D341Med (cell line): ENCODE measurements at places on chromosomes 7 and 10.

- peak; percentile 89 for DNase-seq
Measured at GRCh38 chr10:128011059-128011979, 104.4 kb downstream of the PTPRE start.

DNA sequence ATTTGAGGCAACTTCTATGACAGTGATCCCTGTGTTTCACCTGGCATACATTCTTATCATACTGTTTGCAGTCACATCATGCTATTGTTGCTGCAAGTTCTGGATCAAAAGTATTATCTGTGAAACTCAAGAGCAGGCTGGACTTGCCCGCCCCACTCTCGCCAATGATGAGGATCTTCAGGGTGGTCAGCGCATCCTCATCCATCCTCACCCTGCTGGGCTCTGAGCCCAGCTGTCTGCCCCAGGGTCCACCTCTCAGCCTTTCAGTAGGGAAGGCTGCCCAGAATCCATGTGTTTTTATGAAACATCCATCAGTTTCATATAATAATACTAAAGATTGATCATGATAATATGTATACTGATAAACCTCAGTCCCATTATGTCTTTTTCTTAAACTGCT, 55.4 kb upstream of the KIF5B start:
- no peak for DNase-seq

DNA sequence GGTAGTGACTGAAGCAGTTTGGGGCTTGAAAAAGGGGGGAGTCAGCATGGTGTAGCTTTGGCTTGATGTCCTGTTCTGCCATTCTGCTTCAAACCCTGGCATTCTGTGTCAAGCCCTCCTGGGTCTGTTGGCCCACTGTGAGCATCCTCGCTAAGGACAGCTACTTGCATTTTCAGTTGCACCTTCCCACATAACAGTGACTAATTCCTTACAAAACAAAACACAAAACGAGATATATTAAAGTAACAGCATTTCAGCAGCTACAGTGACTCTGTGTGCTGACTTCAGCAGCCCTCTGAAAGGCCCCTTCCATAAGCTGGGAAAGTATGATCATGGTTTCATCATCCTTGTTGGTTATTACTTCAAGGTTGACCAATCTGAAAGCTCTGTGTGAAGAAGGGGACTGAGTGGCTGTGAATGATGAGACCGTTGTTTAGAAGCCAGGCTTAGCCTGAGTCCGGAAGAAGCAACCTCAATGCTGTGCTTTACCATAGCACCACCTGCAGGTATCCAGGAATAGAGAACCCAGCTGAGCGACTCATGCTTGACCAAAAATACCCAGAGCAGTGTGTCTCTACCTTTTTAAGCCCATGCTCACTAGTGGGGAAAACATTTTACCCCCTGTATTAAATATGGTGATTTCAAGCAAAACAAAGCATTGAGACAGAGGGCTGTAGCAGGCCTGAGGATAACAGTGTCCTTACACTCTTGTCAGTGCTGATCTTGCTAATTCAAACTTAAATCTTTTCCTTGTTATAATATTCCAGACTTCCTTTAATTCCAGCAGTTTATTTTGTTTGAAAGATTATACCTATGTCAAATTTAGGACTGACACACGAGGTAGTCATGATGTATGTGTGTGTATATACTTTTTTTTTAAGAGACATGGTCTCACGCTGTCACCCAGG, 42.6 kb upstream of the CC2D2B start:
- DNase-seq = peak; percentile 34

DNA sequence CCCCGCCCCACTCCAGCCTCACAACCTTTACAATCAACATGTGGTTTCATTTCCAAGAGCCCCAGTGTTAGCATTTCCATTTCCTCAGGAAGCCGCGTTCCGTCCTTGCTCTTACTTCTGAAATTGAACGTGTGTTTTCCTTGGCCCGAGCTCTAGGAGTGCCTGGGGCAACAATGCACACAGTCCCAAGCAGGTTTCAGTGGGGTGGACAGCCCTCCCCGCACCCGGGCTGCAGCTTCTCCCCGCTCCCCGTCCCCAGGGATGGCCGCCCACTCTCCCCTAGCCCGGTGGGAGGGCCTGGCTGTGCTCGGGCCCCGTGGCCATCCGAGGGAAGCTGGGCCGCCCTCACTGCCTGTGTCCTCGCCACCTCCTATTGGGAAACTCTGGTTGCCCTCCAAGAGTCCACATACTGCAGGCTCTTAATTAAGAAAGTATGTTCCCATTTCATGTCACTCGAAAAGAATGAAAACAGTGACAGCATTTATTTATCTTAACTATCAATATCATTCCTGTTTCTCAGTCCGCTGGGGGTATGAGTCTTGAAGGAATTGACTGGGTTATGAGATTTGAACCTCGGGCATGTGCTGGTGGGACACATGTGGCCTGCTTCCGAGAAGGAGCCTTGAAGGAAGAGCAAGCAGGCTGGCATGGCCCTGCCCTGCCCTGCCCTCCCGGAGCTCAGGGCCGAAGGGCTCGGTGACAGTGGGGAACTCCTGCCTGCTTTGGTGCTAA, 163.8 kb downstream of the GRK5 start:
- no peak for DNase-seq

DNA sequence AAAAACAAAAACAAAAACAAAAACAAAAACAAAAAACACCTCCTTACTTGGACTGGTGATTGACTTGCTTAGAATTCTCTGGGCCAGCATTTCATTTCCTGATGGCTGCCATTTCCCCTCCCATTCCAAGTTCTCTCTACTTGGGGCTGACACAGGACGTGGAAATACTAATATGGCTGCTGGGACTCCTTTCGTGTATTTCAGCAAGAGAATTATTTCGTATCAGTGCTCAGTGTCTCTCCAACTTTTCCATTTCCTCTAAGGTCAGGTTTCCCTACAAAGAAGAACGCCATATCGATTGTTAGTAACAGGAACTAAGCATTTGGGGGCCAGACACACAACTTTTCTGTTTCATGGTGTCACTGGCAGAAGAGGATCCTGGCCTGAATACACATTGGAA, 22.5 kb upstream of the VAX1 start:
- no peak for DNase-seq

DNA sequence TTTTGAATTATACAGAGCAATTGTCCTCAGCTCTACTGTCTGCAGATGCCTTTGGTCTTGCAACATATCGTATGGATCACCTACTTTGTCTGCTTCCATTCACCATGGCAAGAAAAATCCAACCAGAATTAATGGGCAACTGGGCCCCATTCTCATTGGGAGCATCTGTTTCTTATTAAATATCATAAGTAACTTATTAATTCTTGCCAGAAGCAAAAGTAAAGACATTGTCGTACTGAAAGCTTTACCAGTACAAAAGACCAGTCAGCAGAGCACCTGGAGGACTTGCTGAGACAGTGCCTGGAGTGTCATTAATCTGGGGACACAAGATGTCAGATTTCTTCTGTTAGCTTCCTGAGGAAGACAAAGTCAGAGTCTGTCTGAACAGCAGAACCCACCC, 404.5 kb downstream of the INHBA start:
- DNase-seq = no peak

- no peak for DNase-seq
Measured at GRCh38 chr7:42672339-42672999, 239.4 kb downstream of the C7orf25 start.

GRCh38 chr7:27739301-27739908, 557 bp upstream of the TAX1BP1 start:
- no peak for DNase-seq

DNA sequence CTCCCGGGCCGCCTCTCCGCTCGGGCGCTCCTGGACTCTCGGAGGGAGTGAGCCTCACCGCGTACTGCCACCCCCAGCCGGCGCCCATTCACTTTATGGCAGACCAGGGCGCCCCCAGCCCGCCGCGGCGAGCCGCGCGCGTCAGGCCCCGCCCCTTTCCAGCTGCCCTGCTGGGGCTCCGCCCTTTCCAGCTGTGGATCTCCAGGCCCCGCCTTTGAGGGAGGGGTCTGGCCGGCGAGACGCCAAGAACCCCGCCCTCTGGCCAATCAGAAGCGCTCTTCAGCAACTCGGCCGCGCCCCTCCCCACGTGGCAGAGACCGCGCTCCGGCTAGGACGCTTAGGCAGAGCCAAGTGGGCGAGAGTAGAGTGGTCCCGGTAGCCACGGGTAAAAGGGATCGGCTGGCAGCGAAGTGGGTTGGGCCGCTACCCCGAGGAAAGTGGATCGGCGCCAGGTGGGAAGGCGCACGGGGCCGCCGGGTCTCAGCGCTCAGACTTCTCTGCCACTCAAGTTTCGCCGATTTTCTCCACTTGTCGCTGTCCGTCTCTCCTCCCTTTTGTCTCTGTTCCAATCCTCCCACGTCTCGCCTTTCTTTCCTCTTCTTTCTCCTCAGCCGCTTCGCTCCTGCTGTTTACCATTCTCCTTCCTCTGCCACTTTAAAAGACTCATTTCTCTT, at the start of gene PITX3:
PITX3 (minus strand) TSS at position 69 of the 674 bp plus-strand sequence. CDS start 9,432 bp downstream, outside the sequence.
- DNase-seq = peak; percentile 78

GRCh38 chr7:151321341-151321740, 20.3 kb upstream of the NUB1 start:
- DNase-seq = no peak

GRCh38 chr7:34109936-34110780, 204.8 kb downstream of the BMPER start:
- no peak for DNase-seq

DNA sequence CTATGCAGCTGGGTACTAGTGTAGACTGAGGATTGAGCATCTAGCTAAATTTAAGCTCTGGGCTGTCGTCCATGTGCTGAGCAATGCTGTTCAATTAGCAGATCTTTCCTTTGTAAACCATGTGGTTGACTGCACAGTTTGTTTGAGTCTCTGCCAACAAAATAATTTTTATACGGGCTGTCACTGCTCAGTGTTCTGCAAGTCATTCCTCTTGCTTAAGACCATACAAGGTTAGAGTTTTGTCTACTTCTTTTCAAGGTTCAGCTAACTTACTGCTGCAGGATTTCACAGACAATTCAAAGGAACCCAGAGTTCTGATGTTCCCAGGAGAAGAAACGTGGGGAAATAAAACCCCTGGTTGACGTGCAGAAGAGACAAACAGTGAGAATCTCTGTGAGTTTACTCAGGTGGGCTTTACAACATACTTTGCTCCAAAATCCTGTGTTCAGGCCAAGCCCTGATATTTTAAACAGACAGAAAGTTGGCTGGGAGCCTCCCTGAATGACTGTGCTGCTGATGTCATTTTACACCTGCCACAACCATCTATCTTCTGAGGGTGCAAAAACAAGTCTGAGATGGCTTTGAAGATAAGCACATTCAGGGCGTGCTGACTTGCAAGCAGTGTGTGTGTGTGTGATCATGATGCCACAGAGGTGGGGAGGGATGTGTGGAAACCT, 177.1 kb upstream of the SVIL start:
- DNase-seq = no peak

DNA sequence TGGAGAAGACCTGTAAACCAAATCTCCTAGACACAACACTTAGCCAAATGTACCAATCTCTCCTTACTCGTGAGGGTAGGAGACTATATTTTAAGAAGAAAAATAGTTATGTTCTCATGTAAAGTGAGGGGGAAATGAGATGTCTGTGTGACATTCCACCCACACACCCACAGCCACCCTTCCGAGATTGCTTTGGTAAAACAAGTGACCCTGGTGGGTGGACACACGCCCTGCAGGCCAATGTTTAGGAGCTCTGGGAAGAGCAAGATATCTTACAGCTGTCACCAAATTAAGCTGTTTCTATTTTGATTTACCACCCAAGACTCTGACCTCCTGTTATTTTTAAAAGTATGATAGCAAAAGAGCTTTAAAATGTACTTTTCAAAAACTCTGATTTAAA, 147.2 kb upstream of the PFKP start:
- no peak for DNase-seq

DNA sequence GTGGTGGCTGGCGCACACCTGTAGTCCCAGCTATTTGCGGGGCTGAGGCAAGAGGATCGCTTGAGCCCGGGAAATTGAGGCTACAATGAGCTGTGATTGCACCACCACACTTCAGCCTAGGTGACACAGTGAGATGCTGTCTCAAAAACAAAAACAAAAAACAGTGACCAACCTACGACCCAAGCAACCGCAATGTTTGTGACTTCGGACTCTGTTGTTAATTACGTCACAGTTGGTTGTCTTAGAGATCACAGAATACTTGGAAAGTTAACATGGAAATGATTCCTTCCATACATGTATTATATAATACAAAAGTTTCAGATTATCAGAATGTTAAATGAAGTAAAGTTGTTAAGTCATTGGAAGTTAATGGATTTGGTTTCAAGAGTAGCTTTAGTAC, 106.2 kb downstream of the REEP3 start:
- no peak for DNase-seq

- no peak for DNase-seq
Measured at GRCh38 chr10:76491216-76491615, 1059.8 kb downstream of the LRMDA start.

GRCh38 chr10:80660736-80661135, 123.0 kb downstream of the SH2D4B start:
- DNase-seq = no peak

- no peak for DNase-seq
Measured at GRCh38 chr7:105907129-105907846, 30.9 kb upstream of the ATXN7L1 start.

DNA sequence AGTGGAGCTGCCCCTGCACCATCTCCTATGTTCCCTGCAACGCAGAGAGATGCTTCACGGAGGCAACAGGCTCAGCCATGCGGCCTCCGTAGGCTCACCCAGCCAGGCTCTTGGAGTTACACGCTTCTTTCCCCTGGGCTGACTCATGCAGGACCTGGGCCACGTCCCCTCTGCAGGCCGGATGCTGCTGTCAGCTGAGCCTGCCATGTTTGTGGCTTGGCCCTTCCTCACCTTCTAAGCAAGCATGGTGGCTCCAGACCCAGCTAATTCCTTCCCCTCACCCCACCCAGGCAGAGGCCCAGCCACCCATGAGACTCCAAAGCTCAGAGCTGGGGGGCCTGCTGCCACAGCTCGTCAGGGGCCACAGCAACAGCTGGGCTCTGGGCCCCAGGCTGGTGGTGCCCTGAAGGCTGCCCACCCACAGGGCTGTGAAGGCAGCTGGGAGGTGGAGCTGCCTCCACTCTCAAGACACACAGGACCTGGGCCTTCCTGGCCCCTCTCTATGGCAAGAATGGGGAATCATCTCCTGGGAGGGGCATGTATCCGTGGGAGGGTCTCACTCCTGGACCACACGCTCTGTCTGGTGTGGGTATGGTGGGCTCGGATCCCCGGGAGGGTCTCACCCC, 219.6 kb downstream of the ELFN1 start:
- no peak for DNase-seq

GRCh38 chr7:106177738-106178592, 65.9 kb upstream of the SYPL1 start:
- no peak for DNase-seq

DNA sequence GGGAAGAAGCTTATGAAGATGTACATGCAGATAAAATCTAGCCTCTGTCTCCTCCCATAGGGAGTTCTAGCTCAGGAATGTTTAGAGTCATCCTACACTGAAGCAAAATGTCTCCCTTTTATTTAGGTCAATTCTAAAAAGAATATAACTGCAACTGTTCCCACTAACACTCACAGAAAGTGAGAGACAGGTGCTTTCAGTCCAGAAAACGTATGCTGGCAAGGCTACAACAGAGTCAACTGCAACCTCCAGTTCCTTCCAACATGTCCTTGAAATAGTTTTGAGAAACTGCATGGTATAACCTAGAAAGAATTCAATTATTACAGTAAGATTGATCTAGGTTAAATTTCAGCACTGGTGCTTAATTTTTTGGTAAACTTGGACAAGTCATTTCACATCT, 46.8 kb upstream of the KCND2 start:
- DNase-seq = no peak

- no peak for DNase-seq
Measured at GRCh38 chr10:59959504-59960018, 53.2 kb upstream of the CCDC6 start.
